ENCODE measurements at places on chromosomes 16 and 17.

- DNase-seq: no peak
Observed at GRCh38 chr16:58265480-58266052, 29.3 kb downstream of the PRSS54 start.

GRCh38 chr17:43449470-43450248, 34.1 kb upstream of the DHX8 start:
- no peak for DNase-seq

- no peak for DNase-seq
Observed at GRCh38 chr17:60372790-60373483, 19.0 kb downstream of the USP32 start.

DNA sequence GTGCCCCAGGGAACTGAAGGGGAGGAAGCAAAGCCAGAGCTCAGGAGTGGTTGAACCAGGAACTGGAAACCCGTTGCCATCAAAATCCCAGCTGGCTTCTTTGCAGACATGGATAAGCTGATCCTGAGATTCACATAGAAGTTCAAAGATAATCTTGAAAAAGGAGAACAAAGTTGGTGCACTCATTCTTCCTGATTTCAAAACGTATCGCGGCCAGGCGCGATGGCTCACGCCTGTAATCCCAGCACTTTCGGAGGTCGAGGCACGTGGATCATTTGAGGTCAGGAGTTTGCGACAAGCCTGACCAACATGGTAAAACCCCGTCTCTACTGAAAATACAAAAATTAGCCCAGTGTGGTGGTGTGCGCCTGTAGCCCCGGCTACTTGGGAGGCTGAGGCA, 7.1 kb downstream of the RAP1GAP2 start:
- no peak for DNase-seq

- no peak for DNase-seq
Observed at GRCh38 chr16:77117707-77118106, 73.3 kb upstream of the MON1B start.

GRCh38 chr16:70432723-70433457, 6.0 kb downstream of the ST3GAL2 start:
- DNase-seq: no peak

DNA sequence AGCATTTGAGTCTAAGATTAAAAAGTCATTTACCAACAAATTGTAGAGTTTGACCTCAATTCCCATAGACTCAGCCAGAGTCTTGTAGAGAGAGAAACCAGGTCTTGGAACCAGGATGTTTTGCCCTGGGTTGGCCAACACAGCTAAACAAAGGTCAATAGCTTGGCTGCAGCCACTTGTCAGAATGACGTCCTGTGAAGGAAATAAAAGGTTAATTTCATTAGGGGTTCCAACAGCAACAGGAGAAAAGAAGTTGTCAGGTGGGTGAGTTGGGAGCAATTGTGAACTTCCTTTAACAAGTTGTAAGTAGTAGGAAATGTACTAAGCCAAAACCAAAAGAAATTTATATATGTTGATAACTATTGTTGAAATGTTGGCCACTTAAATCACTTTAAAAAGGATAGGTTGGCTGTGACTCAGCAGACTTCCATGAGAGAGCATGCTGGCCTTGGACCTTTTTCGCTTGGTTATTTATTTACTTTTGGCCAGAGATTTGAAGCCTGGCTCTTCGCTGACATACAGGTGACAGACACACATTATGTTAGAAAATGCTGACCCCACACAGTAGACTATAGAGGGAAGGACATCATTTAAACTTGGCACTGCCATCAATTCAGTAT, 4.3 kb downstream of the TAT start:
- no peak for DNase-seq

DNA sequence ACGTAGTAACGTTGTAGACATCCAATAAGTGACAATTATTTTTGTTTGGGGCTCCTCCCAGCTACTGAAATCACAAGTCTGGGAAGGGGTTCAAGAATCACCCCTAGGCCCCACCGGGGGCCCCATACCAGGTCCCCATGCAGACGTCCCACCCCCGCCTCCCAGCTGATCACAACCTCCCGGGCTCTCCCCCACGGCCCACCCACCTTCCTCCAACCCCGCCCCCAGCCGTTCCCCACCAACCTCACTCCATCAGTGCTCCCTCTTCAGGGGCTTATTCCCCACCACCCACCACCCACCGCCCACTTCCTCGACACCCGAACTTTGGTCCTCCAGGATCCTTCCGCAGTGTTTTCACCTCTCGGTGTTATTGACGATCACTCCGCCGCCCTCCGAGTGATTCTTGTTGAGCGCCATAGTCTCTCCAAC, 240 bp downstream of the WBP2 start:
- DNase-seq: no peak

DNA sequence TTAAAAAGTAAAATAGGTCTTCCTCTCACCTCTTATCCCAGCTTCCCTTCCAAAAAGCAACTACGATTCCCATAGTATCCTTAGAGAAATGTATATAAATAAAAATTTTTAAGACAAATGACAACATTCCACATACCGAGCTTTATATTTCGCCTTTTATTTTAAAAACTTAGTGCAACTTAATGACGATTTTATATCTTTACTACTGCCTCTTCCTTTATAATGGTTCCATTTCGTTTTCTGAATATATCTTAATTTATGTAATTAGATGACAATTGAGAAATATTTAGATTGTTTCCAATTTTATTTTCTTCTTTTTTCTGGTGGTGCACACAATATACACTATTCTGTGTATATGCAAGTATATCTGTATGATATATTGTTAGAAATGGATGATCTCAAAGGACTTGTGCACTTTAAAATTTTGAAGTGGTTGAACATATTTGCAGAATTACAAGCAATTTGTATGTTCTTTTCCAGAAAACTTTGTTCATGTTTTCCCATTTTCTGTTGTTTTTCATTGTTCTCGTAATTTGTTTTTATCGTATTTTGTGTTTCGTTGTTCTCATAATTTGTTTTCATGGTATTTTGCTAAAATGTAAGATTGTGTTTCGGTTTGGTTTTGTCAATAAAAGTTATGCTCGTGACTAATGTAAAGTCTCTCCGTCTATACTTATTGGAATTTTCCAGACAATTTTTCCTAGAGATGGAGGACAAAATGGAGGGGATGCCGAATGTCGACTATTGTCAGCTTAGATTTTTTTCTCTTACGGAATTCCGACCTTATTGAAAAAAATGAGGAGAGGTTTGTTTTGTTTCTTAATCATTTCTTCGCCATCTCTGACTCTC, 20.4 kb upstream of the HOXB13 start:
- DNase-seq: no peak
